CD4-positive, alpha-beta T cell treated with Interleukin-2 at 100 ng/mL for 4 hours (primary cell): ENCODE measurements at places on chromosomes 6 and 20.

- DNase-seq, result no peak
Observed at GRCh38 chr6:31170987-31171671, 647 bp upstream of the POU5F1 start.

- DNase-seq, result no peak
Observed at GRCh38 chr6:43743682-43744381, 26.2 kb upstream of the VEGFA start.

DNA sequence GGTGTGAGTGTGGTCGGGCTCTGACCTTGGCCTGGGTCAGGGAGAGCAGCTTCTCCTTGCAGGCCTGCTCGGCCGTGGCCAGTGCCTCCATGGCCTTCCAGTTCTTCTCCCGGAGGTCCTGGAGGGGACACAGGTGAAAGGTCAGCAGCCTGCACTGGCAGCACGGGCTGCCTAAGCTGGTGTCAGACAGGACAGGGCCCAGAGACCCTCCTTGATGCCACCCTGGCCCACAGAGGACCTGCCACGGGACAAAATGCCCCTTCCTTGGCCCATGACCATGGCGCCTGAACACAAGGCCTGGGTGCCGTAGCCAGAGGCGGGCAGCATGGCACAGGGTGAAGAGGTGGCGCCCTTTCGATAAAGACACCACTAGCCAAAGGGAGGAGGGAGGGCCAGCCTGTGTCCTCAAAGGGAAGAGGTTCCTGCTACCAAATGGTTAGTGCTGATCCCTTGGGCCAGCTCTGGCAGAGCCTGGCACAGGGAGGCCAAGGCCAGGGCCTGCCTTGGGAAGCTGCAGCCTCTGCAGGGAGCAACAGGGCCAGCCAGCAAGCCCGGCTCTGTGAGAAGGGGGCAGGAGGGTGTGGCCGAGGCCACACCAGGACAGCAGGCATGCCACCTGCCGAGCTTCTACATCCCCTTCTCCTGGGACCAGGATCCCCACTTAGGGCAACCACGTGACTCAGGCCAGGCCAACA, 54.8 kb downstream of the DSTN start:
- no peak for DNase-seq

GRCh38 chr6:16421462-16421960, 183.1 kb downstream of the GMPR start:
- DNase-seq, result no peak

DNA sequence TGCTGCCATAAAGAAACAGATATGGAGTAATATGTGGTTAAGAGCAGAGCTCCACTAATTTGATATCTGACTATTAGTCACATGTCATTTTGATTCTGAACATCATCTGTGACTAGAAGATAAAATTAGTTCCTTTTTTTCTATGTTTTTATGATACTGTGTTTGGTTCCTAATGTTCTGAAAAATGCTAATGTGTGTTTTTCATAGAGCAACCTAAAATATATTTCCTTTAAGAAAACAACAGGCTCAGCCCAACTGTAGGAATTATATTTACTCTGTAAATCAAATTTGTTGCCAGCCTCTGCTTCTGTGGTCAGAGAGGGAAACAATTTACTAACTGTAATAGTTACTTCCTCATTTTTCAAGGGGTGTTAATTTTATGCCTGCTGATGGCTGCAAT, 33.3 kb upstream of the TXLNB start:
- no peak for DNase-seq

DNA sequence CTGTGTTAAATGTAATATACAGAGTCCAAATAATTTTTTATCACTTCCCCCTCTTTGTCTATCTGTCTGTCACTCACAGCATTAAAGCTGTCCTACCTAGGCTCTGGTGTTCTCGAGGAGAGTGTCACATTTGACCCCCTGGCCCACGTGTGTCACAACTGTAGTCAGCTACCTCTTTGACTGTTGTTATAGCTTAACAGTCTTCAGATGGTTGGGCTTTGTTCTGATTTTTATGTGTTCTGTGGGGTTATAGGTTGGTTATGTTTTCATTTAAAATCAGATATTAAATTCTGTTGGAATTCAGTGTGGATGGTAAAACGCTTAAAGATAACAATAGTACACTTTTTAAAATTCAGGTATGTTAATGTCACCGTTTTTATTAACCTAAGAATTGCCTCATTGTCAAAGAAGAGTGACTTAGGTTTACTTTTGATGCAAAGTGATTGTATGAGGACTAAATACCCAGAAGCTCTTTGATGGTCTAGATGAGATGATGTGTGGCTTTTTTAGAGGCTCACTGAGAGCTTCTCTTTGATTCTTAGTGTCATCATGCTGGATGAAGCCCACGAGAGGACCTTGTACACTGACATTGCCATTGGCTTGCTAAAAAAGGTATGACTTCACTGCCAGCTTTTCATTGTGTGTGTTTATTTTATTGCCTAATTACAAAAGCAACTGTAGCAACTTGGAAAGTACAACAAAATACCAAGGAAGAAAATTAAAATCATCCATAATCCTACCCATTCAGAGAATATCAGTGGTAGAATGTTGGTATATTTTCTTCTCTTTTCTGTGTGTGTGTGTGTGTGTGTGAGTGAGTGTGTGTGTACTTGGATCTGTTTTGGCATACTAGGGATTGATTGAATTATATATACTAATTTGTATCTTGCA, 29.9 kb downstream of the DHX35 start:
- DNase-seq, result no peak

DNA sequence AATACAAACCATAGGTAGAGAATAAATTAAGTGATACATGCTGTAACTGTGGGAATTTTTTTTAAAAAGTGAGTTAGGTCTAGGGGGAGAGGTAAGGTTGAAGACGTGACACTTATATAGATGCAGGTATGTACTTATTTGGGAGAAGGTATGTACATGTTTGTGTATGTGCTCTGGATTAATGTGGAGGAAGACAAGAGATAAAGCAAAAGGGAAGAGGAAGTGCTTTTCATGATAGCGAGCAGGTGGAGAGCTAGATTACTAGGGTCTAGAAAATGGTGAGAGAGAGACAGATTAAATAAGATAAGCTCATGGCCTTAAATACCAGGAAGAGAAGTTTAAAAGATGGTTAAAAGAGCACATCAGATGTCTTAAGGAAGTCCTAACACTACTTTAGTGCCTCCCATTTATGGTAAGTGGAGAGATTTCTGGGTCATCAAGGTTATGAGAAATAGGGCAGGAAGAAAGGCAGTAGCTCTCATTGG, 92.5 kb downstream of the MAN1A1 start:
- no peak for DNase-seq

GRCh38 chr6:167330750-167331149, 5.9 kb downstream of the TTLL2 start:
- no peak for DNase-seq

GRCh38 chr20:62688855-62689460, 19.7 kb upstream of the NTSR1 start:
- no peak for DNase-seq

- DNase-seq, result no peak
Observed at GRCh38 chr20:56765172-56766073, 136.3 kb downstream of the TFAP2C start.

- DNase-seq, result no peak
Observed at GRCh38 chr6:115393821-115394220, 666.9 kb downstream of the FRK start.

- DNase-seq, result no peak
Observed at GRCh38 chr6:166703149-166703710, 76.2 kb upstream of the RPS6KA2 start.

DNA sequence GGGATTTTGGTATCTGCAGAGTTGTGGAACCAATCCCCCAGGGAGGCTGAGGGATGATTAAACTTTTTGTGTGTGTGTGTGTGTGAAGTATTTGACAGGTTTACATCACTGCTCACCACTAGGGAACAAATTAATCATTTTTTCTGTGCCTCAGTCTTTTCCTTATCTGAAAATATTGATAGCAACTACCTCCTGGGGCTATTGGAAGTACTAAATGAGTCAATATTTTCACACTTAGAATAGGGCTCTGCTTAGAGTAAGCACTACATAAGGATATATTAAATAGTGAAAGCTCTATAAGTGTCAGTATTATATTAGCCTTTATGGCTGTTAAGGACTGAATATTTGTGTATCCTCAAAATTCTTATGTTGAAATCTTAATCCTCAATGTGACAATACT, 155.2 kb upstream of the UST start:
- DNase-seq, result no peak

DNA sequence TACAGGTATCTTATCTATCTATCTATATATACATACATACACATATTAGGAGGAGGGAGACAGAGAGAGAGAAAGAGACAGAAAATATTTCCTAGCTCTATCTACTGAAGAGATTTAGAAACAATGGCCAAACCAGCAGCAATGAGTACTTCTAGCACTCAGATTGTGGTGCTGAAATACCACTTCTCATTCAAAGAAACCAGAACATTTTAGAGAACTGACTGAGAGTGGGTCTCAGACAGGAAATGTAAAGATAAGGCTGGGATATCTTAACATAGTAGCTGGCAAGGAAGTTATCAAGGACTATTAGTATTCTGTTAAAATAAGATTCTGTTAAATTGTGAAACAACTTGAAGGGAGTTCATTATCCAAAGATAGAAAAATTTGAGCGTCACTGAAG, 57.0 kb downstream of the DNAAF9 start:
- no peak for DNase-seq

DNA sequence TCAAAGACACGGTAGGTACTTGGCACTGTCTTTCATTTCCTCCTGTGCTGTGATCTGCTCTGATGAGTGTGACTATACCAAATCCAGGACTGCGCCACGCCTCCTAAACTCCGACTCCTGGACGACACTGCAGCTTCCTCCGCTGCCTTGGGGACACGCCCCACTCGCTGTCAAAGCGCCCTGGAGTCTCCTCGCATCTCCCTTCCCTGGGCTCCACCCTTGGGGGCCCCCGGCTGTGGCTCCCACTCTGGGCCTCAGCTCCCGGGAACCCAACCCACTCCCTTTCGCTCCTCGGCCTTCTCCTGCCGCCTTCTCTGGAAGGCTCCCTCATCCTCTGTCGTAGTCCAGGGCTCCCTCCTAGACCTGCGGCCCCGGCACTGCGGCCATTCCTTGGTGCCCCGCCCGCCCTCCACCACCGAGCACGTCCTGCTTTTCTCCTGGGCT, 61.2 kb downstream of the RSPH3 start:
- DNase-seq, result no peak

DNA sequence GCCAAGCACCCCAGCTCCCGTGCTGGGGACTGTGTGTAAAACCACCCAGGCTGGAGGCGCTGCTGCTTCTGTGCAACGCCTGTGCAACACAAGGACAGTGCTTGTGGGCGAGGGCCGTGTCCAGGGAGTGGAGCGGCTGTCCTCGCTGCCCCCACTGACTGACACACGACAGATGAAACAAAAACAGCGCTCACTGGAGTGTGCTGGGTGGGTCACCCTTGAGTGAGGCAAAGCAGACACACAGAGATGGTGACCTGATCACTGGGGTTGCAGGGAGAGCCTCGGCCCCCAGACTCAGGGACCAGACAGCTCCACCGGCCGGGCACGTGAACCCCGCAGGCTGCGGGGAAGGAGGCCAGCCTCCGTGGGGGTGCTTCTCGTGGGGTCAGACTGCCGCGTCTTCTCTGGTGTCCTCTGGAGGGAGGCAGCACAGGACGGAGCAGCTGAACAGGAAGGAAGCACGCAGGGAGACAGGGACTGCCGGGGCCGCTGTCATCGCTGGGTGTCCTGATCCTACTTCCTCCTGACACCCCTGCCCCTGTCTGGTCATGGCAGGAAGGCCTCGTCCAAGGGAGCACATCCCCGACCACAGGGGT, 75.9 kb upstream of the CST7 start:
- no peak for DNase-seq

- no peak for DNase-seq
Observed at GRCh38 chr6:157135691-157136090, 187.6 kb downstream of the TMEM242 start.

DNA sequence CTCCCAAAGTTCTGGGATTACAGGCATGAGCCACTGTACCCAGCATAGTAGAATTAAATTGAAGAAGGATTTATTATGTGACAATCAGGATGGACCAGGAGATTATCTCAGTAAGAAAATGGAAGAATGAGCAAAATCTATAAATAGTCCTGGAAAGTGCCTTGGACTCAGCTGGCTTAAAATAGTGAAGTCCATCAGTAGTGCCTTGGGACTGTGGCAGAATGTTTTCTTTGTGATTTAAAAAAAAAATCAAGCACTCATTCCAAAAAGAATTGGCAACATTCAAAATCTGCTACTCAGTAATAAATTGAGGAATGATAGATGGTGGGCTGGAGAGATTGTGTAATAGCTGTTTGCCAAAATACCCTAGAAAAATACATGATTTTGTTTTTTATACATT, 37.0 kb upstream of the MAS1 start:
- no peak for DNase-seq

GRCh38 chr6:90216072-90216977, 80.3 kb downstream of the BACH2 start:
- no peak for DNase-seq

- no peak for DNase-seq
Observed at GRCh38 chr6:33809594-33809993, 5.8 kb upstream of the MLN start.

DNA sequence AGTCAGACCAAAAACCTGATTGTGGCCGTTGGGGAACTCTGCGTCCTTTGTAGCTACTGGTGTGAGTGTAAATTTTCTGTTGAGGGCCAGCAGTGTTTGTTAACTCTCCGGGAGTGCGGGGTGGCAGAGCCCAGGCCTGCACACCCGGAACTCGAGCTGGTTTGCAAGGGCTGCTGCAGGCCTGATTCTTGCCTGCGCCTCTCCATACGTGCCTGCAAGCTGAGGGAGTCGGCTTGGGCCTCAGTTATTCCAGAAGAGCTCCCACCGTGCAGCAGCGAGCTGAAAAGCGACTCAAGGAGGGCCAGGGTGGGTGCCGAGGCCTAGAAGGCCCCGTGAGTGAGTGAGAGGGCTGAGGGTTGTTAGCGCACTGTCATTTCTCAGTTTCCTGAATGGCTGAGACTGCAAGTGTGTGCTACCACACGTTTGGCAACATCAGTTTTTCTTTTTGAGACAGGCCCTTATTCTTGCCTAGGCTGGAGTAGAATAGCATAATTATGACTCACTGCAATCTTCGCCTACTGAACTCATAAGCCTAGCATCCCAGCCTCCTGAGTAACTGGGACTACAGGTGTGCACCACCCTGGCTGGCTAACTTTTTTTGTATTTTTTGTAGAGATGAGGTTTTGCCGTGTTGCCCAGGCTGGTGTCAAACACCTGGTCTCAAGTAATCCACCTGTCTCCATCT, 33.9 kb upstream of the KIF13A start:
- DNase-seq, result no peak

GRCh38 chr6:1913577-1913976, 303.9 kb downstream of the FOXC1 start:
- DNase-seq, result no peak

- no peak for DNase-seq
Observed at GRCh38 chr6:153090241-153090930, 40.7 kb downstream of the RGS17 start.

- DNase-seq, result no peak
Observed at GRCh38 chr6:116512111-116512559, 696 bp downstream of the CALHM5 start.

- DNase-seq, result no peak
Observed at GRCh38 chr6:167094436-167094819, 28.5 kb upstream of the CCR6 start.

GRCh38 chr6:170024940-170025339, 265.9 kb downstream of the DLL1 start:
- DNase-seq, result no peak

- DNase-seq, result no peak
Observed at GRCh38 chr6:111812060-111813038, 60.9 kb downstream of the FYN start.
